ENCODE measurements at places on chromosomes 5 and 9.

DNA sequence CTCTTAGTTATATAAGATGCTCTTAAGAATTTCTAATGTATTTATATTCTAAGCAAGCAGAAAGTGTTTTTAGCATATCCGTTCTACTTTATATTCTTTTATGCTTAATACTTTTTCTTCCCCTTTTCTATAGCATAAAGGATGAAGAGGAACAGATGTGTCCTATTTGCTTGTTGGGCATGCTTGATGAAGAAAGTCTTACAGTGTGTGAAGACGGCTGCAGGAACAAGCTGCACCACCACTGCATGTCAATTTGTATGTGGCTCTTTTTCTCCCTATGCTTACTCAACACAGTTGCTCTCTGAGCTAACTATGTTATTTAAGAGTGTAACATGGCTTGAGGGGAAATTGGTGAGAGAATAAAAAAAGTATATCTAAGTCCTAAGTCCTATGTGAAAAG, 37.6 kb upstream of the SETD9 start:
- no peak for DNase-seq

DNA sequence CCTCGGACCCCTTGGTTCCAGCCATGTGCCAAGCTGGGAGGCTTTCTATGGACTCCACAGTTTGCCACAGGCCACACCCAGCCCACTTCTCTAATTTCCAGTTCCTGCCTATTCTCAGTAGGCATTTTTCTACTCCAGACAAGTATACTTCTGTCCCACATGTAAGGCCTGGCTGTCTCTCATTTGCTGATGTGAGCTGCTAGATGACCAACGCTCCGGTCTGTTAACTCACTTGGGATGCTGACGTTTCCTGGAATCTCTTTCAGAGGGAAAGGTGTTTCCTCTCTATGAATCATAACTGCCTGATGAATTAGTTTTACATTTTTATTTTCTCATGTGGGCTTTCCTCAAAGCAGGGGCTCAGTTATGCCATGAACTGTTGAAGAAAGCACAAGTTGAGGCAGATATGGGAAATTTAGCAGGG, 36.3 kb downstream of the ERGIC1 start:
- no peak for DNase-seq

GRCh38 chr5:79236970-79237739, 1.2 kb downstream of the JMY start:
- DNase-seq: no peak

- peak; percentile 67 for DNase-seq
Measured at GRCh38 chr5:141512390-141512910, 23.6 kb downstream of the PCDHGC5 start.

DNA sequence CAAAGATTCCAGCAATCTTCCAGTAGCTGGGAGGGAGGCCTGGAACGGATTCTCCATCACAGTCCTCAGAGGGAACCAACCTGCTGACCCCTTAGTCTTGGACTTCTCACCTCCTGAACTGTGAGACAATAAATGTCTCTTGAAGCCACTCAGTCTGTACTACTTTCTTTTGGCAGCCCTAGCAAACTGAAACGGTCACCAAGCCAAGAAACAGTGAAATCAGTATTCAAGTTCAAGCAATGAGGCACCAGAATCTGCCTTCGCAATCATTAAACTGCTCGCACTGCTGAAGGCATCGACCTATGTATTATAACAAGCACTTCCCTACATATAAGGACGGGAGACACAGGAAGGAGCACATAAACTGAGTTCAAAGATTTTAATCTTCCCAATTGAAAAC, 120.6 kb upstream of the PUM3 start:
- DNase-seq: no peak

Data from NCI-H1694 treated with DMSO at 0.1 percent for 48 hours (cell line).